NB4 (cell line): ENCODE measurements at places on chromosomes 3 and 15.

GRCh38 chr15:36325206-36325605 lies 254.2 kb upstream of the CDIN1 start:
- no peak for DNase-seq

DNA sequence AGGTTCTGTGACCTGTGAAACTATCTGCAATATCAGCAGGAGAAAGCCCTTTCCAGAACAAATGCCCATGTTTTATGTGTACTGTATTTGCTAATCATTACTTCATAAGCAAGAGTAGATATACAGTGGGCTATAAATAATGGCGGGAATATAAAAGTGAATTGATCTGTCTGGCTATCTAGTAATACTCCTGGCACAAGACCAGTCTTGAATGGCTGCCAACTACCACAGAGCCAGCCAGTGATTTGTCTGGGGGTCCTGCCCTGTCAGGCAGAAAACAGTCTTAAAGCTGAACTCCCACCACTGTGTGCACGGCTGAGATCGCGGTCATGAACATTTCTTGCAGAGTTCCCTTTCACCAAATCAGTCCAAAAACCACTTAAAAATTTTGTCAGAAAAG lies 176.3 kb downstream of the MEIS2 start:
- DNase-seq = no peak

- DNase-seq = no peak
These were observed 185.8 kb upstream of the CFAP20DC start for GRCh38 chr3:59235634-59236012.

DNA sequence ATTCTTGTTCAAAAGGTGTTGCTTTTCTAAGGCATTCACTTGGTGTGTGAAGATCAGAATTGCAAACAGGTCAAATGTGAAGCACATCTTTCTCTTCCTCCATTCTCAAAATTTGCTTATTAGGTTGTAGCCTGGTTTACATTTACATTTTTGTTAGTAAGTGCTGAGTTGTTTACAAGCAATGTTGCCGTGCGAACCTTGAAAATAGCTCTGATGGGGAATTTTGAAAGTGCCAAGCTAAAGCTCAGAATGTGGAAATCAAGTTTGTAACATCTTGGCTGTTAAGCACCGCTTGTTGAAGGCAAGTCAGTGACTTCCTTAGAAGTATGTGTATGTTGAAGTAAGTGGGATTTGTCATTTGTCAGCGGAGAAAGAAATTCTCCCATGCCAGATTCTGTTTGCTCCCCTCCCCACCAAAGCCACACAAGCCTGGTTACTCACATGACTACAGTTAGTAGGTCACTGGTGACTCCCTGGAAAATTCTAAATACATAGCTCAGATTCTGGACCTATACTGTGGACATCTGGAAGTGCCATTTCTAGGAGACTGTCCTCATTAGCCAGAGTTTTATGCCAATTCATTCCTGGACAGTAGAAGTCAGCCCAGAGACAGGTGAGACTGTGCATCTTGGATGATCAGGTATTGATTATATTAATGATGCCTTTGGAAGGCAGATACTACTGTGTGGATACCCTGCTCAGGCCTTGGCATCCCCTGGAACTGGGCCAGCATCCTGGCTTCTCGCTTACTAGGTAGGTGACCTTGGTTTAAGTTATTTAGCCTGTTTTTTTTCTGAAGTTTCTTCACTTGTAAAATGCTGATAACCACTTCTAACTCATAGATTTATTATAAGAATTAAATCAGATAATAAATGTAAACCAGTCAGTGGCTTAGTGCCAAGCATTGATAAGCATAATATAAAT lies 390.6 kb upstream of the SEMA6D start:
- DNase-seq = no peak

- no peak for DNase-seq
These were observed 269.4 kb downstream of the UACA start for GRCh38 chr15:70493787-70494516.

GRCh38 chr15:48059791-48060190 lies 61.0 kb upstream of the SLC24A5 start:
- DNase-seq = no peak

DNA sequence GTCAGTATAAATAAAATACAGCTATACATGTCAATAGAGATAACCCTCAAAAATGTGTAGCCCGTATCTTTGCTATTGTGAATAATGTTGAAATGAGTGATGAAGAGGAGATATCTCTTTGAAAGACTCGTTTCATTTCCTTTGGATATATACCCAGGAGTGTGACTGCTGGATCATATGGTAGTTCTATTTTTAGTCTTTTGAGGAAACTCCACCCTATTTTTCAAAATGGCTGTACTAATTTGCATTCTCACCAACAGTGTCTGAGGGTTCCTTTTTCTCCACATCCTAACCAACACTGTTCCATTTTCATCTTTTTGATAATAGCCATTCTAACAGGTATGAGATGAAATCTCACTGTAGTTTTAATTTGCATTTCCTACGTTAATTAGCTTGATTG lies 237.5 kb upstream of the GBE1 start:
- no peak for DNase-seq

- DNase-seq = peak; percentile 19
These were observed 1.9 kb downstream of the PCLAF start for GRCh38 chr15:64379216-64379960.

GRCh38 chr3:145807990-145808389 lies 353.0 kb downstream of the PLOD2 start:
- peak; percentile 5 for DNase-seq

GRCh38 chr3:90145094-90145860 lies 1037.9 kb downstream of the EPHA3 start:
- no peak for DNase-seq

DNA sequence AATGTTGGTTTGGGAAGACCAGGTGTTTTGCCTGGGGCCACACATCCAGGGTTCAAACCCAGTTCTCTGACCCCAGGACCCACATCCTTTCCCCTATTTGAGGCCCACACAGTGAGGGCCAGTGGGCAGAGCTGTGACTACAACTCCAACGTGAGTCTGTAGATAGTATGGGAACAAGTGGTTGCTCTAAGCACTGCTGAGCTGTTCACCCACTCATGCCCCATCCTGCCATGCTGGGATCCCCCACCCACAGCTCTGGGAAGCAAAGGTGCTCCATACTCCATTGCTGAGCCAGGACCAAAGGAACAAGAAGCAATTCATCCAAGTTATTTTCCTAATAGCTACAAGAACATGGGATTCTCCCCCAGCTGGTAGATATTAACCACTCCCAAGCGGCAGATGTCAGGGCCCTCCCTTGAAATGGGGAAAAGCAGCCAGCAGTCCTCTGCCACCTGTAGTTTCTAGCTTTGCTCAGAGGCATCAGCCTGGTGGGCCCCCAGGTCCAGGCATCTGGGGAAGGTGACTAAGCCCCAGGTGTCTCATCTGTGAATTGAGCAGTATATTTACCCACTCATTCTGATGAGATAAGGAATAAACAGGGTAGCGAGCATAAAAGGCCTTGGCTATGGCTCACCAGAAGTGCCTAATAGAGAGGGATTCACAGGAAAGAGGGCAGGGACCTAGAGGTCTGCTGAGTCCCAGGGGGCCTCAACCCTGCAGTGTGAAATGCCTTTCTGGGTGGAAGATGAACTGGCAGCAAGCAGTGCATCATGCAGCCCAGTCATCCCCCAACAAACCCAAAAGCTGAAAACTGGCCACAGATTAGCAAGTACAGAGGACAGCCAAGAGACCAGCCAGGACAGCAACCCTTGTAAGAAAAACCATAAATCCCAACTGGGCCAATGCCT lies 33.4 kb downstream of the POC1A start:
- DNase-seq = peak; percentile 92

- no peak for DNase-seq
These were observed 18.7 kb downstream of the RYR3 start for GRCh38 chr15:33329457-33329856.

- DNase-seq = peak; percentile 23
These were observed 451 bp downstream of the ONECUT1 start for GRCh38 chr15:52789601-52790168.

GRCh38 chr3:187967993-187968392 lies 186.0 kb upstream of the LPP start:
- DNase-seq = no peak

DNA sequence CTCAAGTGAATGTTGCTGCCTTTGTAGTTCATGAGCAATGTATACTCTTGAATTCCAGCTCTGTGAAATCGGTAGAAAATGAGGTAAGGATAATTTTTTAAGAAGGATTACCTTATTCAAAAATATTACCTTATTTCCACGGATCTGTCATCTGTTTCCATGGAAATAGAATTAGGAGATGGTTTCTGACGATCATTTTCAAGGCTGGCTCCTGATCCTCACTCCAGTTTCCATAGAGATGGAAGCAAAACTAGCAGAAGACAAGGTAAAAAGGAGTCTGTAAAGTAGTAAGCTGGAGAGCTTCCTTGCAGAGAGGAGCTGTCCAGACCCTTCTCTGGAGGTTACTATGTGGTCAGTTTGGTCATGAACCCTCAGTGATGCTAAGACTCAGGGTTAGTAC lies 55.5 kb downstream of the CACNA2D3 start:
- DNase-seq = no peak

DNA sequence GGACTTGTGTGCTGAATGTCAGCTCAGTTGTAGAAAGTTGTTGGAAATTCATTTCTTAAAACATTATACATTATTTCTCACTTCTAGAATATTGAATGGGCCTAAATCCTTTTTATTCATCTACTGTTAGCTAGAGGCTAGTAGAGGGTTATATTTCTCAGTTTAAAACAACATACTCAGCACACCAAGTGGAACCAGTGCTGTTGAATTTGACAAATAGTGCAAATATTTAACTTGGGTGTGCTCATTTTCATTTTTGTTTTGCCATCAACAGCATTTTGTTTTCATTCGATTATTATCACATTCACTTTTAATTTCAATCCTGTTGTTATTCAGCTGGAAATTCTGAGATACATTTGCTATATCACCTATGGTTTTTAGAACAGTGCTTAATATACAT lies 269.4 kb upstream of the PEX5L start:
- no peak for DNase-seq

- peak; percentile 67 for DNase-seq
These were observed 8.4 kb downstream of the PIGB start for GRCh38 chr15:55327387-55327786.

DNA sequence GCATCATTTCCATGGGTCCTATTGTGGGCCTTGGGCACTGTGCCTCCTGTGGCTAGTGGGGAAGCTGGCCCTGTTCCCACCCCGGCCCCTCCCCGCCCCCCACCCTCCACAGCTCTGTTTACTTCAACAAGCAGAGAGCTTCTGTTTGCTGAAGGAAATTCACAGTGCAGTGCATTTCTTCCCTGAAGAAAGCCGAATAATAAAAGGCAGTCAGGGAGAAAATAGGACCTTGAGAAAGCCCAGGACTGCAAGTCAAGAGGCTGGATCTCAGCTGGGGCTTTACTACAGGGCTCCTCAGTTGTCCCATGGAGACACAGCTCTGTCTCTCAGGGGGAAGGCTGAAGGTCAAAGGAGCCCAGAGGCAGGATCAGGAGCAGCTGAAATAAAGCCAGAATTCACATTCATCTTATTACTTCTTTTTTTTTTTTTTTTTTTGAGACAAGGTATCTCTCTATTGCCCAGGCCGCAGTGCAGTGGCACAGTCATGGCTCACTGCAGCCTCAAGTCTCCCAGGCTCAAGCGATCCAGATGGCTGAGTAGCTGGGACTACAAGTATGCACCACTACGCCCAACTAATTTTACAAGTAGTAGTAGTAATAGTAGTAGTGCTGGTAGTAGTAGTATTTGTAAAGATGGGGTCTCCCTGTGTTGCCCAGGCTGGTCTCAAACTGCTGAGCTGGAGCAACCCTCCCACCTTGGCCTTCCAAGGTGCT lies 33.0 kb upstream of the LACTB start:
- DNase-seq = no peak

DNA sequence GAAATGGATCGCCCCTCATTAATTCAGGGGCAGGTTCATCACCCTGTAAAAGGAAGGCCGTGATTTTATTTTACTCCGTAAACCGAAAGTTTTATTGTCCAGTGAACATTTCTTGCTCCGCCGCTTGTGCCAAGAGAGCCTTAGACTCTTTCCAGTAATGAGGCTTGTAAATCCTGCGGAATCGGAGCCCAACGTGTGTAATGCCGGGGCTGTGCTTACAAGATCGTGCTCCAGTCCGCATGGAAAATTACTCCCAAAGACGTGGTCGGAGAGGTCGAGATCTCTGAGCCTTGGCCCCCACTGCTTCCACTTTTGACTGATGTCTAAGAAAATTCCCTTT lies 649 bp upstream of the PLOD2 start:
- DNase-seq = no peak

GRCh38 chr15:53880357-53880756 lies 97.9 kb upstream of the UNC13C start:
- DNase-seq = no peak

- no peak for DNase-seq
These were observed at the start of gene LRRC3B for GRCh38 chr3:26622621-26623418. TSS of gene LRRC3B (plus strand) at chr3:26622772. CDS start at chr3:26709673, 86,901 bp downstream.

DNA sequence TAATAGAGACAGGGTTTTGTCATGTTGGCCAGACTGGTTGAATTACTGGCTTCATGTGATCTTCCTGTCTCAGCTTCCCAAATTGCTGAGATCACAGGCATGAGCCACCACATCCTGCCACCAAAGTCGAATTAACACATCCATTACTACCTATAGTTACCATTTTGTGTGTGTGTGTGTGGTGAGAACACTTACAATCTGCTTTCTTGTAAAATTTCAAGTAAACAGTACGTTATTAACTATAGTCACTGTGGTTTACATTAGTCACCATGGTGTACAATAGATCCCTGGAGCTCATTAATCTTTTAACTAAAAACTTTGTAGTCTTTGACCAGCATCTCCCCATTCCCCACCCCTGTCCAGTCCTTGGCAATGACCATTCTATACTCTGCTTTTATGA lies 270.0 kb downstream of the NAALADL2 start:
- DNase-seq = no peak

DNA sequence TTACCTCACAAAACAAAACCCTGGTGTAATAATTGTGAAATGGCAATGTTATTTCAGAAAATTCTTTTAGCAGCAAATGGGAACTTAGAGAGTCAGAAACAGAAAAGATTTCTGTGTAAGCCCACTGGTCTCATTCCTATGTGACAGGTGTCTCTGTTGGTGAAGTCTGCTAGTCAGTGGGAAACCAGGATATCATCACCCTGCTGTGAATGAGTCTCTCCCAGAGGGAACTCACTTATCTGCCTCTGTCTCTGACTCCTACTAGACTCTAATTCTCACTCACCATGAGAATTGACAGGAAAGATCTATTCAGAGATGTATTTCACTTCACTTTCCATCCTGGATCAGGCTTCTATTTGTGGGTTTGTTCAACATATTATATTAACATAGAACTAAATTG lies 266.0 kb downstream of the EPHA3 start:
- DNase-seq = no peak

DNA sequence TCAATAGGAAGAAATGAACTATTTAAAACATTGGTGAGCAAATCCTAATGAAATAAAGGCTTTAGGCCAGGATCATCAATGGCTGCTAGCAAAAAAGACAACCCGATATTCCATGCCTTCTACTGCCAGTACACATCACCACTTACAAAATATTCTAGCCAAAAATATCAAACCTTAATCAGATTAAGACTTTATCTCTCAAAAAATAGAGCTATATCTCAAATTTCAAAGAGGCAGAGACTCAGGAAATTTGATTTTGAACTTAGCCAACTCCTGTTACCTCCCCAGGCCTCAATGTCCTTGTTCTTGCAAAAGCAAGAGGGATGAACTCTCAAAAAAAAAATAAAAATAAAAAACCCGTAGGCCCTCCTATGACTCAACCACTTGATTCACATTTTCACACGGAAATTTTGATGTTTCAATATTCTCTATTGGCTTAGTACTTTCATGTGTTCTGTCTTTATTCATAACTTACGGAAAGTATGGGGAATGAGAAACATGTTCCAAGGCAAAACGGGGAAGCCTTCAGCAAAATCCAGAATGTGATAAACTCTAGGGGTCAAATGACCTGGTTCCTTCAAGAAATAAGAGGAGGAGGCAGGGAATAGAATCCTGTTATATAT lies 273.3 kb upstream of the ZPLD1 start:
- no peak for DNase-seq
